ENCODE measurements at places on chromosomes 3 and 15.

DNA sequence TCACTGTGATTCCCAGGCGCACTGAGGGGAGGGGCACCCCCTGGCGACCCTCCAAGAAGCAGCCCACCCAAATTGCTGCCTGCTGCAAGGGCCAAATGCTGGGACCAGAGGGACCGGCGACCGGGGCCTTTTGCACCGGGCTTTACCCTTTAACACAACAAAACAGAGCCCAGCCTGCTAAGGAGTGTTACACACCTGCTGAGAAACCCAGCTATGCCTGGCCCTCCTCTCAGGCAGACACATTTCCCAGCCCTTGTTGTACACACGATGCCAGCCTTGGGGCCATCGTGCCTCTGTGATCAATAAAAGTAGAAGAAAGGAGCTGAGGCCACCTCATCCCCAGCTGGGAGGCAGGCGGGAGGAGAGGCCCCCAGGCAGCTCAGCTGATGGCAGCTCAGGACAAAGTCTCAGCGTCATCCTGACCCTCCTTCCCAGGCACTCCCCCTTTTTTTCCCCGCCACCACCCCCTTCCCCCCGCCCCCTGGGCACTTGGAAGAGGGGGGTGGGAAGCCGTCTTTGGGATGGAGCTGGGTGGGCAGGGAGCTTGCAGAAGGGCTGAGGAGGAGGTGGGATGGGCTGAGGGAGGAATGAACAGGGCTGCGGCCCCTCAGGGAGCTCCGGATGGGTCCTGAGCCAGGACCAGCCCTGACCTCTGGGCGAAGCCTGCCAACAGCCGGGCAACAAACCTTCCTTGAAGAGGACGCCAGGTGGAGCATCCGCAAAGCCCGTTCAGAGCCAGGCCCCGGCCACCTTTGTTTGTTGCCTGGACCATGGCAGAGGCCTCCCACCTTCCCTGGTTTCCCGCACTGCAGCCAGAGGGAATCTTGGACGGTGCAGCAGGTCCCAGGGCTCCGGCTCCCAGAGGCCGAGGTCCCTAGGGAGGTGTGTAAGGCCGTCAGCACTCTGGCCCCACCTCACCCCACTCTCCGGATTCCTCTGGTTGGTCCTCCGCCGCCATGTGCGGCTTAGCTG lies 45.9 kb upstream of the SEC61A1 start:
- no peak for DNase-seq

- DNase-seq, result no peak
Measured at GRCh38 chr3:194303749-194304148, 47.4 kb downstream of the CPN2 start.

DNA sequence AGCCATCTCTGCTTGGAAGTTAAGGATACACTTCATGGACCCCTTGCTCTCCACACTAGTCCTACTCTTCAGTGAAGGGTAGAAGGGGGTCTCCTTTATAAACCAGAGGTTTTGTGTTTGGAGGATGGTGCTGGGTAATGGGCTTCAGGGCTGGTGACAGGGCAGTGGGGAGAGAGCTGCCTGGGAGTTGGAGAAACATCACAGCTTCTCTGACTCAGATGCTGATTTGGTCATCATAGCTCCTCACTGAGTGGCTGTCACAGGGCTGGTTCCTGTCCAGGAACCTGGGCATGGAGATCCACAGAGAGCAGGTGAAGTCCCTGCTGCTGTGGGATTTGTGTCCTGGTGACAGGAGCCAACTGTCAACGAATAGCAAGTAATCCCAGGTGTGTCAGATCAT lies 333.9 kb upstream of the ATP10A start:
- DNase-seq, result no peak

DNA sequence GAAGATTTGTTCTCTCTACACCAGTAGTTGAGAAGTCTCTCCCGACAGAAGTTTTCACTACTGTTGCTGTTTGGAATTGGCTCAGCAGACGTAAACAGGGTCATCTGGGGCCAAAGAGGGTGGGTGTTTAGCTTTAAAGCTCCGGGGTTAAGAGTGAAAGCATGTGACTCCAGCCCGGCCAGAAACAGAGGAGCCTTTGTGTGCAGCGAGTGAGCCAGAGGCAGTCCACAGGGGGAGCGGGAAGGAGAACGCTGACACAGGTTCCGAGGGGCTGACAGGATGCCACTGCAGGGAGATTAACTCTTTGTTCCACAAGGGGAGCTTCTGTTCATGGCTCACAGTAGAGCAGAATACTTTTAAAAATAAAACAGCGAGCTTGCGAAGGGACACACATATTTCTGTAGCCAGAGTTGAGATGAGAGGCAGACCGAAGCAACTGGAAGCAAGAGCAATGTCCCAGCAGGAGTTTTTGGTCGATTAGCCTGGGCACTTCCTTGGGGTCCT lies 26.9 kb downstream of the BMF start:
- DNase-seq, result no peak

- no peak for DNase-seq
Measured at GRCh38 chr3:133055339-133055738, 17.1 kb downstream of the TMEM108 start.

GRCh38 chr3:37229740-37230139 lies 55.4 kb upstream of the LRRFIP2 start:
- no peak for DNase-seq

- no peak for DNase-seq
Measured at GRCh38 chr3:78812166-78812565, 955.6 kb downstream of the ROBO1 start.
